ENCODE measurements at places on chromosomes 5 and 9. TPM values are rescaled to one million over a fixed set of nuclear protein-coding genes. Genes with fewer than 3 reads are reported as not detected.

DNA sequence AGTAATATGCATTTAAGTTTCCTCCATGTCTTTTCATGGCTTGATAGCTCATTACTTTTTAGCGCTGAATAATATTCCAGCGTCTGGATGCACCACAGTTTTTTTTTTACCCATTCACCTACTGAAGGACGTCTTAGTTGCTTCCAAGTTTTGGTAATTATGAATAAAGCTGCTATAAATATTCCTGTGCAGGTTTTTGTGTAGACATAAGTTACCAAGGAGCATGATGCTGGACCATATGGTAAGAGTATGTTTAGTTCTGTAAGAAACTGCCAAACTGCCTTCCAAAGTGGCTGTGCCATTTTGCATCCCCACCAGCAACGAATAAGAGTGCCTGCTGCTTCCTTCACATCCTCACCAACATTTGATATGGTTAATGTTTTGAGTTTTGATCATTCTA lies 195.6 kb downstream of the PIK3R1 start:
- no peak for DNase-seq
- H3K27me3 ChIP-seq, result peaks cover 2% of the 10 kb centered on the region
- peaks cover 2% of the 10 kb centered on the region for H3K36me3 ChIP-seq
- H3K27ac ChIP-seq, result no peak overlapping the region
- peaks cover 22% of the 10 kb centered on the region for H3K4me1 ChIP-seq
- no peak overlapping the region for H3K4me3 ChIP-seq

PCDHA9 gene
- total RNA-seq, result not detected

DNA sequence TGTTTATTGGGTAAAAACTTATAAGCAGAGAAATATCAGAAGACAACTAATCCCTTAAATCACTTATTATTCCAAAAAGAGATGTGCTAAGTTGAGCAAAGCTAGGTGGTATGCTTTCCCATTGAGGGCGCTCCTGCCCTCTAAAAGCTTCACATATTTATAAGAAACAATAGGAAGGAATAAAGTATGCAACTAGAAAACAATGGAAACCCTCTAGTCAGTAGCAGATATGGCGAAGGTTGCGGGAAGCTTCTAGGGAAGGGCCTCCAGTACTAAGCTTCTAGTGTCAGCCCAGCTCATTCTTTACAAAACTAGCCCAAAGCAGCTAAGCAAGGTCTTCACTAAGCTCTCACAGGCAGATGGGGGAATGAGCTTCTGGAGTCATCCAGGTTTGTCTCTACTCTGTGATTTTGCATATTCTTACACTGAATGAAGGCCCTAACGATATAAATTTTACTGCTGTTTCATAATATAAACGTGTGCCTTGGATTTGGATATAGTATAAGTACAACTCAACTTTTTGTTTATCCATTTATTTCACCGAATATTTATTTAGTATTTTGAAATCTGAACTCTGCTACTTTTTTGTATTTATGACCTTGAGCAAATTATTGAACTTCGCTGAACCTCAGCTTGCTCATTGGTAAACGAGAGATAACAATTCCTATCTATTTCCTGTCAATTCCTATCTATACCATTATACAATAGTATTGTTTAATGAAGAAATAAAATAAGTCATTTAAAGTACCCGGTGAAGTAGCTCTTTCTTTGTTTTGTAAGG lies 571.4 kb downstream of the ELAVL2 start:
- no peaks in the 10 kb centered on the region for H3K36me3 ChIP-seq
- no peak overlapping the region for H3K4me3 ChIP-seq
- H3K27me3 ChIP-seq, result no peaks in the 10 kb centered on the region
- H3K4me1 ChIP-seq, result no peaks in the 10 kb centered on the region
- no peak overlapping the region for H3K27ac ChIP-seq
- no peak for DNase-seq

DNA sequence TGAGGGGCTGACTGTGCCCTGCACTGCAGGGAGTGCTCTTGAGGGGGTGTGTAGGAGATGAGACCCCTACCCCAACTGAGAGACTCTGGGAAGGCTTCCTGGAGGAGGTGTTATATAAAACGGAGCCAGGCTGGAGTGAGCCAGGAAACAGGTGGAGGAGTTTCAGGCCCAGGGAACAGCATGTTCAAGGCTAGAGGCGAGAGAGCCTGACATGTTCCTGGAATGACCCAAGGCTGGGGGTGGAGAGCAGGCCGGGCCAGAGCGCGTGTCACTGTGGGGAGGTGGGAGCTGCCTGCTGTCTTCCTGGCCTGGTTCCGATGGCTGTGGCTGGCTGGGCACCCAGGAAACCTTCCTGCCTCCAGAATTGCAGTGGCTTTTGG lies 48.7 kb downstream of the RXRA start:
- H3K27ac ChIP-seq, result no peak overlapping the region
- H3K4me1 ChIP-seq, result no peaks in the 10 kb centered on the region
- DNase-seq, result no peak
- no peak overlapping the region for H3K4me3 ChIP-seq
- peaks cover 3% of the 10 kb centered on the region for H3K27me3 ChIP-seq
- no peaks in the 10 kb centered on the region for H3K36me3 ChIP-seq

SPINK4 gene
- not detected for total RNA-seq

GRCh38 chr5:119329666-119330065 lies 26.2 kb upstream of the TNFAIP8 start:
- H3K4me1 ChIP-seq, result peaks cover 91% of the 10 kb centered on the region
- DNase-seq, result no peak
- peaks cover 12% of the 10 kb centered on the region for H3K36me3 ChIP-seq

ARSI gene
- not detected for total RNA-seq

DNA sequence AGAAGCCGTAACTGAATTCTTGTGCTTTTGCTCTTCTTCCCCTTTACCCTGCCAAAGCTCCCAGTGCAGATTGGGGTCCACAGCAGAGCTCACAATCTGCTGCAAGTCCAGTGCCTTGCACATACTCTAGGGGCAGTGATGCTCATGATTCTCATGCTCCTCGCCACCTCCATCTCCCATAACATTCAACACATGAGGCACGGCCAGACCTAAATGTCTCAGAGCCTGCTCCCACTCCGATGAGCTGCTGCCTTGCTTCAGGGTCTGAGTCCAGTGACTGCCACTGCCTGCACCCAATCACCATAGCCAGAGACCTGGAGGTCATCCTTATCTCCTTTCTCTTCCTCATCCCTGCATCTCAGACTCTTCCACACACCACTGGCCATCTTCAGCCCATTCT lies 10.5 kb downstream of the CSF1R start:
- H3K36me3 ChIP-seq, result no peaks in the 10 kb centered on the region
- H3K4me3 ChIP-seq, result no peak overlapping the region
- peaks cover 6% of the 10 kb centered on the region for H3K27me3 ChIP-seq
- no peaks in the 10 kb centered on the region for H3K4me1 ChIP-seq
- DNase-seq, result no peak

GRCh38 chr5:83473346-83474160 lies 2.0 kb downstream of the VCAN start:
- no peaks in the 10 kb centered on the region for H3K36me3 ChIP-seq
- H3K4me1 ChIP-seq, result peaks cover 33% of the 10 kb centered on the region
- peak; percentile 45 for DNase-seq
- H3K27me3 ChIP-seq, result peaks cover 72% of the 10 kb centered on the region

KCTD16 gene
- not detected for total RNA-seq

CNTFR gene
- not detected for total RNA-seq

DNA sequence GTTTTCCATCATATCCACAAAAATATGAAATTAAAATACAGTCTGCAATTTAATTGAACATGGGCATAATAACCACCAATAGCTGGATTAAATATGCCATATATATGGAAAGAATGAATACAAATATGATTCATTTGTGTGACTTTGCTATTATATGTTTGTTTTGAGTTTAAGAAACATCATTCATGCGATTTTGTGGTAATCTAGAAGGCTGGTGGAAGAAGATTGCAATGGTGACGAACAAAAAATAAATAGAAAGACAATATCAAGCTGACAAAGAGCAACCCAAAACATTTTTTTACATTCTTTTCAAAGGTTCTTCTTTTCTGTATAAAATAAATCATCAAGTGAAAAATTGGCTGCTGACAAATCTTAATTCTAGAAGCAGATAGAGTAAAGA lies 610.0 kb downstream of the MAT2B start:
- H3K27ac ChIP-seq, result no peak overlapping the region
- no peaks in the 10 kb centered on the region for H3K4me1 ChIP-seq
- DNase-seq, result no peak

GRCh38 chr5:149824846-149825245 lies 94.7 kb downstream of the PPARGC1B start:
- H3K4me1 ChIP-seq, result peaks cover 7% of the 10 kb centered on the region
- peaks cover 2% of the 10 kb centered on the region for H3K27me3 ChIP-seq
- peaks cover 1% of the 10 kb centered on the region for H3K36me3 ChIP-seq
- DNase-seq, result no peak

GRCh38 chr5:82106207-82106606 lies 134.4 kb downstream of the ATG10 start:
- no peaks in the 10 kb centered on the region for H3K27me3 ChIP-seq
- no peak for DNase-seq
- no peaks in the 10 kb centered on the region for H3K36me3 ChIP-seq
- peaks cover 7% of the 10 kb centered on the region for H3K4me1 ChIP-seq

SMARCA2 gene
- total RNA-seq, result 108 TPM

HAND1 gene
- total RNA-seq, result not detected

- H3K4me3 ChIP-seq, result peak overlapping the region; percentile 75
- H3K27me3 ChIP-seq, result no peaks in the 10 kb centered on the region
- H3K36me3 ChIP-seq, result peaks cover 75% of the 10 kb centered on the region
- H3K27ac ChIP-seq, result peak overlapping the region; percentile 93
Measured at GRCh38 chr9:89412541-89412940, 85.4 kb downstream of the SEMA4D start.

DNA sequence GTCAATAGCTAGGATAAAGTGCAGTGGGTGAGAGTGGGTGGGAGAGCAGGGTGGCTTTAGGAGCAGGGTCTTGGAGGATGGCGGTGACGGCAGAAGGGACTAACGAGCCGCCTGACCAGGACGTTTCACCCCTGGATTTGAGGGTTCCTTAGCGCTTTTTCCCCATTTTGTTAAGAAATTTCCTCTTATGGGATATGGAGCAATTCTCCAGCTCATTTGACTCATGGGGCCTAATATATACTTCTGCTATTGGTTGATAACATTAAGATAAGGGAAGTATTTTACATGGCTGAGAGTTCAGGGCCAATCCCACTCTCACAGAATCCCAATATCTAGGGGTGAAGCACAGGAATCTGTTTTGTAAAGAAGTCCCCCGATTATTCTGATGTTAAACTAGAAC lies 17.6 kb downstream of the CD180 start:
- DNase-seq, result no peak
- peaks cover 47% of the 10 kb centered on the region for H3K36me3 ChIP-seq
- no peaks in the 10 kb centered on the region for H3K27me3 ChIP-seq
- no peak overlapping the region for H3K27ac ChIP-seq

GRCh38 chr9:131503626-131504465 lies 1.1 kb downstream of the POMT1 start:
- peak overlapping the region; percentile 90 for H3K27ac ChIP-seq
- H3K4me1 ChIP-seq, result peaks cover 48% of the 10 kb centered on the region
- no peaks in the 10 kb centered on the region for H3K27me3 ChIP-seq
- peak overlapping the region; percentile 93 for H3K4me3 ChIP-seq
- peaks cover 20% of the 10 kb centered on the region for H3K36me3 ChIP-seq

GRCh38 chr9:22622815-22623214 lies 176.2 kb downstream of the DMRTA1 start:
- no peaks in the 10 kb centered on the region for H3K4me1 ChIP-seq
- no peak overlapping the region for H3K27ac ChIP-seq
- no peaks in the 10 kb centered on the region for H3K36me3 ChIP-seq
- no peak overlapping the region for H3K4me3 ChIP-seq
- no peaks in the 10 kb centered on the region for H3K27me3 ChIP-seq

GPR150 gene
- 0.22 TPM for total RNA-seq

DNA sequence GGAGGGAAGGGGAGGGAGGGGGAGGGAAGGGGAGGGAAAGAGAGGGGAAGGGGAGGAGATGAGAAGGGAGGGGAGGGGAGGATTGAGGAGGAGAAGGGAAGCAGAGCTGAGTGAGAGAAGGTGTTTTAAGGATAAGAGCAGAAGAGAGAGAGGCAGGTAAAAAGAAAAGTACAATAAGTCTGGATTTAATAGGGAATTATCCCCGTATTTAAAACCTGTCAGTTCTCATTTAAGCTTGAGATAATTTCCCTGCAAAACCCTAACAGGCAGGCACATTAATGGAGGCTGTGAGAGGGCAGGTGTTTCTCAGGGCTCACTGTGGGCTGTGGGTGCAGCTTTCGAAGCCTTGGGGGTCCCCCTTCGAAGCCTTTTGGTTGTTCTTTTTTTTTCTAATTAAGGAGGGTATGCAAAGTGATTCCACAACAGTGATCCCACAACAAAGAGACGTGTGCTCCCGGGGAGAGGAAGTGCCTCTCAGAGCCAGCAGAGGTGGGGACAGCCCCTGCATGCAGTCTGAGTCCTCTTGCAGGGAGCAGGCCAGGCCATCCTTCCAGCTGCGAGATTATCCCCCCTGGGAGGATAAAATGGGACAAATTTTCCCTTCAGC lies 317.9 kb upstream of the IRX1 start:
- H3K27me3 ChIP-seq, result no peaks in the 10 kb centered on the region
- H3K36me3 ChIP-seq, result no peaks in the 10 kb centered on the region
- H3K27ac ChIP-seq, result no peak overlapping the region
- H3K4me3 ChIP-seq, result no peak overlapping the region

FAM151B gene
- total RNA-seq, result 0.32 TPM

- DNase-seq, result no peak
- H3K27me3 ChIP-seq, result no peaks in the 10 kb centered on the region
- H3K4me3 ChIP-seq, result no peak overlapping the region
- peaks cover 9% of the 10 kb centered on the region for H3K4me1 ChIP-seq
- H3K36me3 ChIP-seq, result no peaks in the 10 kb centered on the region
Measured at GRCh38 chr9:136960938-136961275, 8.8 kb downstream of the LCN12 start.

CDH9 gene
- total RNA-seq, result not detected

- H3K4me1 ChIP-seq, result peaks cover 51% of the 10 kb centered on the region
- no peak for DNase-seq
- H3K4me3 ChIP-seq, result peak overlapping the region; percentile 5
- H3K27me3 ChIP-seq, result no peaks in the 10 kb centered on the region
- H3K36me3 ChIP-seq, result peaks cover 54% of the 10 kb centered on the region
Measured at GRCh38 chr5:177295924-177296323, 7.6 kb downstream of the RAB24 start.
